NCI-H1694 treated with DMSO at 0.1 percent for 48 hours (cell line): ENCODE measurements at places on chromosomes 7 and 10.

- DNase-seq, result no peak
Measured at GRCh38 chr7:11702938-11703337, 129.1 kb downstream of the THSD7A start.

DNA sequence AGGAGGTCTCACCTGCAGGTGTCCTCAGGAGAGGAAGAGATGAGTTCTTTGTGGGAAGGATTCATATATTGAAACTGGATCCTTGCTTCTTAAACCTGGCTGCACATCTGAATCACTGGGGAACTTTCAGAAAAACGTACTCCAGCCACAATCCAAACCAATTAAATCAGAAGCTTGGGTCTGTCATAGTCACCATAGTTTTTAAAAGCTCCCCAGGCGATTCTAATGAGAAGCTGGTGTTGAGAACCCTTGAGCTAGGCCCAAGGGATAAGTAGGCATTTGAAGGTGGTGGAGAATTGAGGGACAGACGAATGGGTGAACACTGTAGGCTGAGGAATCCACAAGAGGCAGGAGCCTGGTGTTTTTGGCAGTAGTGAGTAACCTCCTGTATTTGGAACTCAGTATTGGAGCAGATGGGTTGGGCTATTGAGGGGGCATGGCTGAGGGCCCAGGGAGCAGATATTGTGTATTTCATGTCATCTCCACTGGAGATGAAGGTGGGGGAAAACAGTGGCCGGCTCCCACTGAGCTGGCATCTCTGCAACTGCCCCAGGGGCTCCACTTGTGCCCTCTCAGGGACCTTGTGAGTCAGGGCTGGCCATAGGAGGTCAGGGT, 14.5 kb downstream of the ADCYAP1R1 start:
- DNase-seq, result peak; percentile 23

GRCh38 chr7:29289156-29290021, 94.8 kb downstream of the CHN2 start:
- DNase-seq, result peak; percentile 21

- no peak for DNase-seq
Measured at GRCh38 chr7:106372126-106372525, 87.3 kb upstream of the NAMPT start.

- no peak for DNase-seq
Measured at GRCh38 chr10:24306507-24306875, 97.6 kb downstream of the KIAA1217 start.

DNA sequence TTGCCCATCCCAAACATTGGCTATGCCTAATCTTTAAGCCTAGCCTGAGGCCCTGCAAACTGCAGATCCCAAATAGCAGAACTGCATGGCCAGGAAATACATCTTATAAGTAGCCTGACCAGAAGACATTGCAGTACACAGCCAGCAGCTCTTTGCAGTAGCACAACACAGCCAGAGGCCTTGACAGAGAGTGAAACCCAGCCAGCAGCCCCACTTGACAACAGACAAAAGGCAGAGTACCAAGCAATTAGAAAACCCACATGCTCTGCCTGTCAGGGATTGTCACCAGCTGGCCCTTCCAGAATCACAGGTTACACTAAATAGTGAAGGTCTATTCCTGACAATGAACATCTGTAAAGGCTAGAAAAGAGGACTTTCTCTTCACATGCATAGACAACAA, 242.8 kb upstream of the TMEM72 start:
- no peak for DNase-seq

DNA sequence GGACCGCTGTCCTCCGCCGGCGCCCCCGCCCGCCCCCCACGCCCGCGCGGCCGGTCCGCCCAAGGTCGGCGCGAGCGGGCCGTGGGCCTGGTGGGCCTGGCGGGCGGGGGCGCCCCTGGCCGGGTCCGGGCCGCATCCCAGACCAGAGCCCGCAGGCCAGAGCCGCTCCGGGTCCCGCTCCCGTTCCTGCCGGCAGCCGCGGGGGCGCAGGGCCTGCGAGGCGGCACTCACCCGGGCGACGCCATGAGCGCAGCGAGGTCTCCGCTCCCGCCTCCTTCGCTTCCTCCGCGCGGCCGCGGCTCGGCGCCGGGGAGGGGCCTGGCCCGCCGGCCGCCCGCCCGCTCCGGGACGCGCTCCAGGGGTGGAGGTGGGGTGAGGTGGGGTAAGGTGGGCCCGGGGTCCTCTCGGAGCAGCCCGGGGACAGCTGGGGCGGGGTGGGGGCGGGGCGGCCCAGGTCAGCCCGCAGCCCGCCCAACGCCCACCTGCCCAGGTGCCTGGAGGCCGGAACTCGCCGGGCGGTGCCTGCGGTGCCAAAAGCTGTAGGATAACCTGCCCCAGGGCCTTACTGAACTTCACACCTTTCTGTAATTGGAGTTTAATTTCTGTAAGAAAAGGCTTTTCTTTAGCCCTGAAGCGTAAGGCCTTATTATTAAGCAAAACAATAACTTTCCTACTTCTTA, at the start of gene URGCP:
URGCP (minus strand) TSS at position 266 of the 680 bp plus-strand sequence; CDS start at position 245, 21 bp downstream.
- DNase-seq, result no peak

DNA sequence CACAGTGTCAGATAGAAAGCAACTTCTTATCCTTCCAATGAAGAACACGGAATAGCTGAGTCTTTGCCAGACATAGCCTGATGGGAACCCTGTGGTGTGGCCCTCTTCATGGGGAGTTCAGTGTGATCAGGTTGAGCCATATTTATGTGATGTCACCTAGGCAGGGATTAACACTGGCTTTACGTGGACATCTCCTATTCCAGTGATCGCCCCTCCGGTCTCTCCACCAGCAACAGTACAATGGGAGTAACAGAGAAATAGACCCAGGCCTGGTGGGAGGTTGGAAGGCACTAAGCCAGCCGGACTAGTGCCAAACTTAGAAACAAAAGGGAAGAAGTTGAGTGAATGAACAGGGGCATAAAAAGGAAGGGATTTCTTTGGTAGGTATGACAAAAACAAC, 358.1 kb downstream of the PRPF18 start:
- DNase-seq, result no peak

DNA sequence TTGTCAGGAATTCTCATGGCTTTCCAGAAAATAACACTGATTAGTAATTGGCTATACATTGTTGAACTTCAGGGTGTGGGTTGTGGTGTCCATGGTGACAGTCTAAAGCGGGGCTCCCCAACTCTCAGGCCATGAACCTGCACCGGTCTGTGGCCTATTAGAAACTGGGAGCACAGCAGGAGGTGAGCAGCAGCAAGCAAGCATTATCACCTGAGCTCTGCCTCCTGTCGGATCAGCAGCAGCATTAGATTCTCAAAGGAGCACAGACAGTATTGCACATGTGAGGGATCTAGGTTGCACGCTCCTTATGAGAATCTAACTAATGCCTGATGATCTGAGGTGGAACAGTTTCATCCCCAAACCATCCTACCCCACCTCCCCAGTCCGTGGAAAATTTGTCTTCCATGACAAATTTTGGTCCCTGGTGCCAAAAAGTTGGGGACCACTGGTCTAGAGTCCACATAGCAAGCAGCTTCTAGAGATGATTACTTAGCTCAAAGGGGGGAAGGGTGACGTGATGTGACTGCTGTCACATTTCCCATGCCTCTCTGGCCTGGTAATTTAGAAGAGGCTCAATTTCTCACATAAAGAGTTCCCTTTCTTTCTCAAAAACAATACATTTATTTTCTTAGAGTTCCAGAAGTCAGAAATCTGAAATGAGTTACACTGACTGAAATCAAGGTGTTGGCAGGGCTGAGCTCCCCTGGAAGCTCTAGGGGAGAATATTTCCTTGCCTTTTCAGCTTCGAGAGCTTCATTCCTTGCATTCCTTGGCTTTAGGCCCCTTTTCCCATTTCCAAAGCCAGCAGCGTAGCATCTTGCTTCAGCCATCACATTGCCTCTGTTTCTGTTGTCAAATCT, 17.6 kb upstream of the FAM221A start:
- no peak for DNase-seq

GRCh38 chr7:134378562-134378961, 61.8 kb upstream of the SLC35B4 start:
- no peak for DNase-seq

- no peak for DNase-seq
Measured at GRCh38 chr10:2019803-2020202, 282.5 kb upstream of the ADARB2 start.

DNA sequence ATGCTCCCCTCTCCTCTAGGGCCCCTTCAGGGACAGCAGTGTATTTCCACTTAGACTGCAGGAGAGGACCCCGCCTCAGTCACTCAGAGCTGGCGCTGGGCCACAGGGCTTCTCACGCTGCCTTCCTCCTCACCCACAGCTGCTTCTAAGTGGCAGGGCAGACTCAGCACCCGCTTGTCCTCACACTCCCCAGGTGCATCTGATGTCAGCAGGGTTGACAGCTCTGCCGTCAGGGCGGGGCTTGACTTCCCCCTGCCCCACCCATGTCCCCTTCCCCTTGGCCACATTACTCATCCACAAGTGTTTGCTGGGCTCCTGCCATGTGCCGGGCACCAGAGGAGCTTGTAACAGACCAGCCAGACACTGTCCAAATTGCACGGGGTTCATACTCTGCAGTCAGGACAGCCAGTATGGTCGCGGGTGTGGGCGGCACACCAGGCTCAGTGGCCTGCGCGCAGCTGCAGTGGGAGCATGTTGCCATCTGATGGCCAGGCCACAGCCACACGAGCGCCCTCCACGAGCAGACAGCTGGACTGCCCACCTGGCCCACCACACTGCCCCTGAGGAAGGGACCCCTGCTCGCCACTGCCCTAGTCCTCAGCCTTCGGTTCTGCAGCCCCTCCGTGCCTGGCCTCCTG, 29.3 kb upstream of the TTYH3 start:
- no peak for DNase-seq

- DNase-seq, result no peak
Measured at GRCh38 chr10:110431659-110432058, 66.0 kb upstream of the DUSP5 start.

- peak; percentile 38 for DNase-seq
Measured at GRCh38 chr7:71615017-71615416, 483.1 kb downstream of the GALNT17 start.

GRCh38 chr10:109877546-109877945, 45.8 kb downstream of the XPNPEP1 start:
- no peak for DNase-seq

- DNase-seq, result no peak
Measured at GRCh38 chr7:2521952-2522591, 2.5 kb downstream of the LFNG start.

- no peak for DNase-seq
Measured at GRCh38 chr10:95976362-95977229, 66.8 kb upstream of the CCNJ start.

- DNase-seq, result no peak
Measured at GRCh38 chr7:6299774-6300173, 27.4 kb upstream of the CYTH3 start.

GRCh38 chr7:67854221-67855178, 857.9 kb downstream of the TYW1 start:
- peak; percentile 87 for DNase-seq

GRCh38 chr10:72353028-72353964, 1.4 kb downstream of the DNAJB12 start:
- no peak for DNase-seq

GRCh38 chr10:78339251-78339650, 305.6 kb downstream of the RPS24 start:
- DNase-seq, result no peak

DNA sequence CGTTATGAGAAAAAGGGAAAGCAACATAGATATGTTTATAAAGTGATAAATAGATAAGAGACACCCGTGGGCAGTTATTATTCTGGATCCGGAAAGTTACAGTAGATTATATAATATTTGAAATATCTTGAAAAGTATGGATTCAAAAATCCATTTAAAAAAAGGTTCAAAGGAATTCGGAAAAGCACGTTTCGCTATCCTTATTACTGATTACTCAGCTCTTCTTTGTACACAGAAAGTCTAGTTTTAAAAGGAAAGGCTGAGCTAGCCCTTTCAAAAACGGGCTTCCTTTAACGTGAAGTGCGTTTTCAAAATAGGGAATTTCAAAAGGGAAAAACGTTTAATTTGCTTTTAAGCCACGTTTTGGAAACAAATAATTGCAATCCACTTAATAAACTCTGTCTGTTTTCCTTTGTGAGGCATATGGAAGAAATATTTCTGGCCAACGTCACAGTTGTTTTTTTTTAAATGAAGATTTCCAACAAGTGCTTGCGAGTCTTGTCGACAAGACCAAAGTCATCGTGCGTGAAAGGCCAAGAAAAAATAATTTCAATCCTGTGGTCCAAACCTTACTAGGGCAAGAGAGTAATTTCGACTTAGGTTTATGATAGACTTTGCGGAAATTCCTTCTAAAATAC, 2.2 kb upstream of the SKIDA1 start:
- peak; percentile 81 for DNase-seq

DNA sequence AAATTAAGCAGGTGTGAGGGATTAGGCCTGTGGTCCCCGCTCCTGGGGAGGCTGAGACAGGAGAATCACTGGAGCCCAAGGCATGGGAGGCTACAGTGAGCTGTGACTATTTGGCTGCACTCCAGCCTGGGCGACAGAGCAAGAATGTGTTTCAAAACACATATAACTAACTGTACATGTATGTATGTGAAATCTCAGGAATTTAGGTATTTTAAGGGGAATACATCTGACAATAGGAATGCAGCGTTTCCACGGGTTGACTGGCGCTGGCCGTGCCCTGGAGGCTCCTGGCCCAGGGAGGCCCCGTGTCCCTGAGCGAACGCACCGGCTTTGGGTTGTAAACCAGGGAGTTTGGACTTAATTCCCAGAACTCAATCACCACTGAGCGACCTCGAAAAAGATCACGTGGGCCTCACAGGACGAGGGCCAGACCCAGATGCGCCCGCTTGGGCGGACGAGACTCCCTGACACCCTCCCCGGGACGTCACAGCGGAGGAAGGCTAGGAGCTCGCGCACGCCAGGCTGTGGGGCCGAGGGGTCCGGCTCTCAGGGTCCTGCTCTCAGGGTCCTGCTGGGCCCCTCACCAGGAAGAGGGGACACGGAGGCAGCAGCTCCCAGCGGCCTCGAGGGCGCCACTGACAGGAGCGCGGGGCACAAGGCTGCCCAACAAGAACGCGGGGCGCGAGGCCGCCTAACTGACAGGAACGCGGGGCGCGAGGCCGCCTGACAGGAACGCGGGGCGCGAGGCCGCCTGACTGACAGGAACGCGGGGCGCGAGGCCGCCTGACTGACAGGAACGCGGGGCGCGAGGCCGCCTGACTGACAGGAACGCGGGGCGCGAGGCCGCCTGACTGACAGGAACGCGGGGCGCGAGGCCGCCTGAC, 18.4 kb downstream of the PTPRN2 start:
- DNase-seq, result no peak

DNA sequence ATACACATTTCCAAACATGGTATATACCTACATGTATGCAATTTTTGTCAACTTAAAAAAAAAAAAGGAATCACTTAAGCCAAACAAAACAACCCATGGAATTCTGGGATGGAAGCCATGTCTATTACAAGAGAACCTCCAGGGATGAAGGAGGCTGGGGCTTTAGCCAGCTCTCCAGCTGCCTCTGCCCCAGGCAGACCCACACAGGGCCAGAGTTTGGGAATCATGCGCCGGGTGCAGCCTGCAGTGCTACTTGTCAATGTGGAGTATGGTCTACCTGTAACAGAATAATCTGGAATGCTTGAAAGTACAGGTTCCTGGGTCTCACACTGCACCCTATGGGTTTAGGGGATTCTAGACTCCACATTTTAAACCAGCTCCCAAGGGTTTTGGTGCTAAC, 10.8 kb downstream of the ATP6V0E2 start:
- no peak for DNase-seq

- DNase-seq, result peak; percentile 80
Measured at GRCh38 chr7:150978126-150978789, at the start of gene KCNH2. Gene KCNH2 (minus strand): TSS chr7:150978321. CDS start chr7:150977913, 408 bp downstream.
